Fibroblast of skin of right biceps (primary cell): ENCODE measurements at places on chromosomes 6 and 20.
A peak's percentile ranks its signal among the peaks of the same experiment; 100 is the strongest.

DNA sequence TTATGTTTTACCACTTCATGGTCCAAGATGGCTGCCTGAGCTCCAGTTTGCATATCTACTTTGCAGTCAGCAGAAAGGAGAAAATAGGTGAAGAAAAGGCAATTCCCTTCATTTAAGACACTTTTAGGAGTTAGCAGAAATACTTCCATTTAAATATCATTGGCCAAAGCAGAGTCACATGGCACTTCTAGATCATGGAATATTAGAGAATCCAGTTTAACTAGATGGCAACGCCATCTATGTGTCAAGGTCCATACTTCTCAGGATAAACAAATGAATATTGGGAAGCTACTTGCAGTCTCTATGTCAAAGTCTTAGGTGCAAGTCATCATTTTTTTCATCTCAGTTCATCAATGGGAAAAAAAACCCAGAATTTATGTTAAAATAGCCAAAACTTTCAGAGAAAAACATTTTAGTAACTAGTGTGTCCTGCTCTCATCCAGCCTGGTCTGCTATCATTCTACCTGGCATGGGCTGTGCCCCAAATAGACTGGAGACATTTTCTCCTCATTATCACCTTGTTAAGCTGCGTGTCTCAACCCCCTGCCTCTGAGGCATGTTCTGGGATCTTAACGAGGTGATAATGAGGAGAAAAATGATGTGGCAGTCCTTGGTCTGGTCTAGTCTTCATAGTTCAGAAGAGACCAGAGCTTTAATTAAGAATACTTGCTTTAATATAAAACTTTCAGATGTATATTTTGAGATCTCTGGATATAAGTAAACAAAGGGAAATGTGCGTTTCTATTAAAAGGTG, 227.3 kb downstream of the TBX18 start:
- no peak for DNase-seq

GRCh38 chr6:142940487-142940886, 4.5 kb downstream of the HIVEP2 start:
- DNase-seq = peak; percentile 35

- no peak for DNase-seq
Measured at GRCh38 chr6:85866370-85866730, 223.7 kb upstream of the SYNCRIP start.

GRCh38 chr20:34643928-34644327, 33.0 kb downstream of the PIGU start:
- DNase-seq = peak; percentile 31

DNA sequence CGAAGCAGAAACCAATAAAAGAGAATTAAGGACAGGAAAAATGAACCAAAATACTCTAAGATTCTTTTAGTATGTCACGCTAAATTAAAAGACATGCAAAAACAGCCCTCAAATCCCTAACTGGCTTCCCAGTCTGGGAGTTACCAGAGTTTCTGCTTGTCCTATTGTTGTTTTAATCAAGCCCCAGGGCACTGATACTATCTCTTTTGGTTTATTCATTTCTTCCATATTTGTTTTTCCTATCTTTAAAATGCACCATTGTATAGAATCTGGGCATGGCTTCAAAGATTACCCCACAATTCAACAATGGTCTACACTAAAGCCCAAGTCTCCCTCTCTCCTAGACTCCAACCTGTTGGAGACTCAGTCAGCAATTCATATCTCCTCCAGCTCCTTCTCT, 169.1 kb downstream of the MYLK4 start:
- no peak for DNase-seq

- peak; percentile 28 for DNase-seq
Measured at GRCh38 chr6:2454180-2454579, 208.8 kb upstream of the GMDS start.

DNA sequence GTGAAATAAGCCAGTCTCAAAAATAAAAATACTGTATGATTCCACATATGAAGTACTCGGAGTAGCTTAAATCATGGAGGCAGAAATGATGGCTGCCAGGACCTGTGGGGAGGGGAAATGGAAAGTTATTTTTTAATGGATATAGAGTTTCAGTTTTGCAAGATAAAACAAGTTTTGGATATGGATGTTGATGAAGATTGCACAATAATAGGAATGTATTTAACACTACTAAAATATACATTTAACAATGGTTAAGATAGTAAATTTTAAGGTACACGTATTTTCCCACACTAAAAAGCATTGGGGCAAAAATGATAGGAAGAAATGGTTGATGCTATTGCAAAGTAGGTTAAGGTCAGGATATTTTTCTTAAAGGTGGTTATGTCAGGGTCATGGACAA, 1058.9 kb upstream of the MAP3K7 start:
- DNase-seq = no peak

GRCh38 chr6:44262467-44263353, 2.6 kb downstream of the NFKBIE start:
- no peak for DNase-seq

DNA sequence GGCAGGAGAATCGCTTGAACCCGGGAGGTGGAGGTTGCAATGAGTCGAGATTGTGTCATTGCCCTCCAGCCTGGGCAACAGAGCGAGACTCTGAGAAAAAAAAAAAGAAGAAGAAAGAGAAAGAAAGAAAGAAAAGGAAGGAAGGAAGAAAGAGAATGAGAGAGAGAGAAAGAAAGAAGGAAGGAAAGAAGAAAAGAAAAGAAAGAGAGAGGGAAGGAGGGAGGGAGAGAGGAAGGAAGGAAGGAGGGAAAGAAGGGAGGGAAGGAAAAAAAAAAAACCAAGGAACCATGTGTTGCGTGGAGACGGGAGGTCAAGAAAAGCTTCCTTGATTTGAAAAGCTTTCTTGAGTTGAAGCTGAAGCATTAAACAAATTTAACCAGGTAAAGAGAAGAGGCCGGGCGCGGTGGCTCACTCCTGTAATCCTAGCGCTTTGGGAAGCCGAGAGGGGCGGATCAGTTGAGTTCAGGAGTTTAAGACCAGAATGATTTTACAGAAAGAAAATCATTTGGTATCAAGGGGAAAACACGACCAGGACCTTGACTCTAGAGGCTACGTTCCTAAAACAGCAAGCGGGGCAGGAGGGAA, 90.5 kb upstream of the PRSS16 start:
- DNase-seq = no peak

DNA sequence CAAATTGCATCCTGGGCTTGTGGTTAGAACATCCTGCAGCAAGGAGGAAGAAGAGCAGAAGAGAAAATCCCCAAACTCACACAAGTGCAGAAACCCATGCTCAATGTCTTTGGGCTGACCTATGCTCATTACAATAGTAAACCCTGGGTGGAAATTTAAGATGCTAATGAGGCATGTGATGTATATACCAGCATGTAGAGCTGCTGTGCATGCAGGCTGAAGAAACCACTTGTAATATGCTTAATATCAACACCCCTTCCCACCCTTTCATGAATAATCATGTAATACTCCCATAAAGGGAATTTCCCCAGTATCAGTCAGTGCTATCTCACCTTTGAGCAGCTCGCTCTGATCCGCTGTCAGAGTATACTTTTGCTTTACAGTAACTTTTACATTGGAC, 90.0 kb upstream of the GRIK2 start:
- DNase-seq = no peak

DNA sequence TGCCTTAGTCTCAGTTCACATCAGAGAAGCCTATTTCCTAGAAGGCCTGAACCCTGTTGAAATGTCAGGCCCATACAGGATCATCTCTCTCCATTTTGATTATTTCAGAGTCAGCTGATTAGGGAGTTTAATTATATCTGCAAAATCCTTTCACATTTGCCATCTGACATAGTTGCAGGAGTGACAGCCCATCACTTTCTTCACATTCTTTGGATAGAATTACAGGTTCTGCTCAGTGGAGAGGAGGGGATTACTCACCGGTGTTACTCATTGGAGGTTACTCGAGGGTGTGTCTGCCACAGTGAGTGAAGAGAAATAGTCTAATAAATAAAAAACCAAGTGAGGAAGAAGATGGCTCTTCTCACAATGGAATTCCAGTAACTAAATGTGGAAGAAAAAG, 216.8 kb downstream of the TMEM242 start:
- peak; percentile 79 for DNase-seq

- no peak for DNase-seq
Measured at GRCh38 chr6:154696661-154697060, 36.6 kb upstream of the SCAF8 start.

GRCh38 chr6:131251590-131252199, 116.4 kb downstream of the AKAP7 start:
- DNase-seq = no peak

- no peak for DNase-seq
Measured at GRCh38 chr6:157492249-157492648, 111.3 kb downstream of the ZDHHC14 start.

DNA sequence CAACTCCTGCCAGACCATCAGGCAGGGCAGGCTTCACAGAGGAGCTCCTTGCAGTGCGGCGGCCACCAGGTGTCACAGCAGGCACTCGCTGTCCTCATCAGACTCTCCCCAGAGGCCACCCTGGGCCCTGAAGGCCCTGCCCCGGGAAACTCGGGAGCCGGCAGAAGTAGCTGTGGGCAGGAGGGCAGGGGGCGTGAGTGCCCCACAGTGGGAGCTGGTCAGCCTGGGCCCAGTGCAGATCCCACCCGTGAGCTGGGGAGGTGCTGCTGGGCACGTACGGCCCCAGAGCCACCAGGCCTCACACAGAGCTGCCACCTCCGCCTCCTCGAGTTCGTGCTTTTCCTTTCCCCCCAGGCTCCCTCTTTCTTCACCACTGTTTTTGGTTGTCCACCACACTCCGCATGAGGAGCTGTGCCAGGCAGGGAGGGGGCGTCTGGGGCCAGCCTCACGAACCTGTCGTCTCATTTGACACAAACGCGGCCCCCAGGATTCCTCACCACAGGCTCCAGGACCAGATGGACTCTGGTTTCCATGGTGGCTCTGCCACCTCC, 33.8 kb downstream of the FRMD1 start:
- DNase-seq = no peak

DNA sequence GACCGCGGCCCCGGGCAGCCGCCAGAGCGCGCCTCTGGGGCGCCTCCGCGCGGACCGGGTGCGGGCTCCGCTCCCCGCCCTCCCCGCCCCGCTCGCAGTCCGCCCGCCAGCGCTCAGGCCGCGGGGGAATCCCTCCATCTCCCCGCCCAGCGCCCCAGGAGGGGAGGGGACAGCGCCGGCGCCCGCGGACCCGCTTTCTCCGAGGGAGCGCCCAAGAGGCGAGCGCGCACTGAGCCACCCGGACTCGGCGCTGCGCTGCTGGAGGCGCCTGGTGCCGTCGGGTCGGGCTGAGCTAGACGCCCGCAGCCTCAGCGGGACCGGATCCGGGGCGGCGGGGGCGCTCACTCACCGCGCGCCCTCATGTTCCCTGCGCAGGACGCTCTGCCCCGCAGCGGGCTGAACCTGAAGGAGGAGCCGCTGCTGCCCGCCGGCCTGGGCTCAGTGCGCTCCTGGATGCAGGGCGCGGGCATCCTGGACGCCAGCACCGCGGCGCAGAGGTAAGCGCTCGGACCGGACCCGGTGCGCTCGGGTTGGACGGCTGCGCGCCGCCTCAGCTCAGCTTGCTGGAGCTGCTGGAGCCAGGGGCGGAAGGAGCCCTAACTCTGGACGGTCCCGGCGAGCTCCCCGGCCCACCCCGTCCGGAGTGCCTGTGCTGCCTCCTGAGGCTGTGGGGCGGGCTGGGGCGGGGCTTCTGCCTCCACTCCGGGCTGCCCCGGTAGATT, 867 bp downstream of the EBF4 start:
- DNase-seq = peak; percentile 34

GRCh38 chr20:58131551-58132142, 96.8 kb downstream of the ANKRD60 start:
- peak; percentile 80 for DNase-seq

- DNase-seq = no peak
Measured at GRCh38 chr6:108883172-108883571, 35.0 kb downstream of the ARMC2 start.

DNA sequence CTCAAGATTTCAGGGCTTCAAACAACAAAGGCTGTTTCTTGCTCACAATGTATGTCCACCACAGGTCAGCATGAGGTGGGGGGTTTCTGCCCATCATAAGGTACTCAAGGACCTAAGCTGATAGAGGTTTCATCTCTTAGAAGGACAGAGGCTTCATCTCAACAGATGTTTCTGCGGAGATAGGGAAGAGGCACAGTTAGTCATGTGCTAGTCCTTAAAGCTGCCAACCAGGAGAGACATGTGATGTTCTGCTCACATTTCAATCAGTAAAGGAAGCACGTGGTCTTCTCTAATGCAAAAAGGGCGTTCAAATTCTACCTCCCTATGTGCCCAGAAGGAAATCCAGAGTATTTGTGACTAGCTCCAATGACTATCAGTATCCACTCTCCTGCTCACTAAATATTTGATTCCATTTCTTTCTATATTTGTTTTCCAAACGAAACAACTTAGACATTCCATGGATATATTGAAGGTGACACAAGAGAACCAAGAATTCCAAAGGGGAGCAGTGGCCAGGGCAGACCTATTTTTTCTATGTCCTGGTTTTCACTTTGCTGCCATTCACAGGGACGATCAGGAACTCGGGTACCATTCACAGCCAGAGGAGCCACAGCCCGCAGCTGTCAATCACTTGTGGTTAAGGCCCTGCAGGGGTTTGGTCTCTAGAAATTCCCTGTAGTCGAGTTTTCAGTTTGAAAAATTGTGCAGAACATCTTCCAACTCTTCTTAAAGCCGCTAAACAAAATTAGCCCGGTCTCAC, 173.2 kb upstream of the FOXA2 start:
- no peak for DNase-seq

- DNase-seq = no peak
Measured at GRCh38 chr6:69622924-69623323, 173.9 kb downstream of the LMBRD1 start.

DNA sequence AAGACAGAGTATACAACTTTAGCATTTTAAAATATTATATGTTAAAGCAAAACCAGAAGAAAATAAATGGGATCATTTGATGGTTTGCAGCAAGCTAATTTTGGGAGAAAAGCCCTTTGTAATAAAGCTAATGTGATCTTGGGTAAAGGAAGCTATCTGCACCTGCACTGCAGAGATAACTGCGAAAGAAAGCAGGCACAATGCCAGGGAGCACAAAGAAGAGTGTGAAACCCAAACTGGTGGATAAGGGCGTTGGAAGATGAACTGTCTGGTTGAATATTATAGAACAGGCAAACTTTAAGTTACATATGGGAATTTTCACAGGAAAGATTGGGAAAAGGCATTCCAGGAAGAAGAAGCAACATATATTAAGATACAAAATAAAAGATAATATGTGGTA, 179.2 kb upstream of the KHDRBS2 start:
- no peak for DNase-seq

DNA sequence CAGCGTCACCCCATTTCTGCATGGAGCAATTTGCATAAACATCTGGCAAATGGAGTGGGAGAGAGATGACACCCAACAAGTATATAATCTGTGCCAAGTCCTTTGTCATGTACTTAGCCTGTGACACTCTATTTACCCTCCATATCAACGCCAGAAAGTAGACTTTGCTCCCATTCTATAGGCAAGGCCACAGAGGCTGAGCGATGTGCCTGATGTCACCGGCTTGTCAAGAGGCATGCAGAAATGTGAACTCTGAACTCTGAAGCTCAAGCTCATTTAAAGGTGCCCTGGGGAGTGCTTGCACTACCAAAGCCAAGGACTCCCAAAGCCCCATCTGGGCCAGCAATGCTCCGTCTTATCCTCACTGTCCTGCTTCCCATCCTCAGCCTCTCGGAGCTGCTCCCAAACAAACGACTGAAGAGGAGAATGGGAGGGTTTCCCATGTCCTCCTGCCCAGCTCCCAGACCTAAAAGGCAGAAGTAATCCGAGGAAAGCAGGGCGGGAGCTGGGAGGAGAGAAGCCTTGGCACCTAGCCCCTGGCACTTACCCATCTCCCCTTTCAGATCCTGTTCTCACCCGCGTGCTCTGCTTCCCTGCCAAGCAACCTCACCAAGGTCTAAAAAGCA, 9.2 kb downstream of the CPNE5 start:
- DNase-seq = no peak
